ENCODE measurements at places on chromosomes 1 and 21.

GRCh38 chr1:62841587-62842169, 57.7 kb downstream of the ATG4C start:
- DNase-seq: peak; percentile 35

DNA sequence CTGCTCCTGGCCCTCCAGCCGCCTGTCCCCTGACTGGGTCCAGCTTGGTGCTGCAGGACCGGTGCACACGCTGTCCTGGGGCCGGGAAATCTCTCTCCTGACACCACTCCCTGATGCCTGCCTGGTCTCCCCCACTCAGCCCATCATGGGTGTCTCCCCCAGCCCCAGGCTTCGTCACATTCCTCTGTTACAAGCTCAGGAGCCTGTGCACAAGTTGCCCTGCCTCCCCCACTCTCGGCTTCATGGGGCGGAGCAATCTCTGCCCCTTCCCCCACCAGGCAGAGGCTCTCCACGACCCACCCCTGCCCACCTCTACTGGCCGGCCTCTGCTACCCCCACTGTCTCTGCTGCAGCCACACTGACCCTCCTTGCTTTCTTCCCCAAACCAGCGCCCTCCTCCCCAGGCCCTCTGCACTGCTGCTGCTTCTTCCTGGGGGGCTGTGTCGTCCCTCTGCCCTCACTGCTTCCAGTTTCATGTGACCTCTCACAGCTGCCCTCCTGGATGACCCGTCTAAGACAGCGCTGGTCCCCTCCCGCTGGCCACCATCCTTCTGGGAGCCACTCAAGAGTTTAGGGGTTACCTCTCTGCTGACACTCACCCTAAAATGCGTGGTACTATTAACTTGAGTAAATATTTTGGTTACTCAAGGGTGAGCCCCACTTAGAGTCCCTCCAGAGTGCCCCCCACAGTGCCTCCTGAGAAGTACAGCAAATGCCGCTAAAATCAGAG, 5.7 kb upstream of the RIPK4 start:
- DNase-seq: no peak

DNA sequence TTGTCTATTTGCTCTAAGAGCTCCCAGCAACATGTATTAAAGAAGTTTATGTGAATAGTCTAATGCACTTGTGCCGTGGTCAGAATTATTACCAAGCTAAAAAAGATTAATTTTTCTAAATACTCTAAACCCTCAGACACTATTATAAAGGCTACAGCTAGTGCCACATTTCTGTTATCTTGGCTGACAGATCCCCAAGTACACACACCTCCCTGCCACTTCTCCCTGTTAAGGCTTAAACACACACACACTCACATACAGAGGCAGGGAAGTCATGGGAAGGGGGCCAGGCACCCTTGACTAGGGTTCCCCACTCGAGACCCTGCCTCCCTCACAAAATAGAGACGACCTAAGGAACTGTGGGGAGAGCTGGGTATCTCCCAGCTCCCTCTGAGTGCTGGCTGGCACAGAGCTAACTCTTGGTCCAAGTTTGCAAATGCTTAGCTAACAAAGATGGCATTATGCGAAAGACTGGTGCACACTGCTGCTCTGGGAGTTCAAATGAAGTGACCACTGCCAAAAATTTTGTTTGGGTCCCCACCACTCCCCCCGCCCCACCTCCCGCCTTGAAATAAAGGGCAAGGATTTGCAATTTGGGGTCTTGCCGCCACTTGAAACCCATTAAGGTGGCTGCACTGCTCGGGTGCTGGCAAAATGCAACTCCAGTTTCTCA, 9.8 kb downstream of the SSBP3 start:
- no peak for DNase-seq

- no peak for DNase-seq
Measured at GRCh38 chr1:74777525-74777924, 44.6 kb downstream of the TYW3 start.

DNA sequence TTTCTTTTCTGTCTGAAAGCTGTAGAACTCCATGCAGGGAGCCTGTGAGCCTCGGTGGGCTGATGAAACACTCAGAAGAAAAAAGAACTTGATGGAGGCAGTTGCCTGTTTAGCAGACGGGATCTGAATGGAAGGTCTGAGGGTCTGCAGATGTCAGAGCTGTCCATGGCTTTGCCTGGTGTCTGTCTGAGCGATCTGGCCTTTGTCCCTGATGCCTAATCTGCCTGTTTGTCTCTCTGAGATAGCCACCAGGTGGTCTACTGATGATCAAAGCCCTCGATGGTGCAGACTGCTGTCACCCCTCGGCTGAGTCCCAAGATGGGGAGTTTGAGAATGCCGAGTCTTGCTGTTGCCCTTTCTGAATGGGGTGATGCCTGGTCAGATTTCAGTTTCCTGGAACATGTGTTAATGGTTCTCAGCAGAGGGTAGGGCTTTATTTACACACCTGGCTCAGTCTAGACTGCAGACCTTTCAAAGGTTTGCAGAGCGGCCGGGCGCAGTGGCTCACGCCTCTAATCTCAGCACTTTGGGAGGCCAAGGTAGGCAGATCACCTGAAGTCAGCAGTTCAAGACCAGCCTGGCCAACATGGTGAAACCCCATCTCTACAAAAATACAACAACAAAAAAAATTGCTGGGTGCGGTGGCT, 90.4 kb downstream of the KIF26B start:
- DNase-seq: no peak

DNA sequence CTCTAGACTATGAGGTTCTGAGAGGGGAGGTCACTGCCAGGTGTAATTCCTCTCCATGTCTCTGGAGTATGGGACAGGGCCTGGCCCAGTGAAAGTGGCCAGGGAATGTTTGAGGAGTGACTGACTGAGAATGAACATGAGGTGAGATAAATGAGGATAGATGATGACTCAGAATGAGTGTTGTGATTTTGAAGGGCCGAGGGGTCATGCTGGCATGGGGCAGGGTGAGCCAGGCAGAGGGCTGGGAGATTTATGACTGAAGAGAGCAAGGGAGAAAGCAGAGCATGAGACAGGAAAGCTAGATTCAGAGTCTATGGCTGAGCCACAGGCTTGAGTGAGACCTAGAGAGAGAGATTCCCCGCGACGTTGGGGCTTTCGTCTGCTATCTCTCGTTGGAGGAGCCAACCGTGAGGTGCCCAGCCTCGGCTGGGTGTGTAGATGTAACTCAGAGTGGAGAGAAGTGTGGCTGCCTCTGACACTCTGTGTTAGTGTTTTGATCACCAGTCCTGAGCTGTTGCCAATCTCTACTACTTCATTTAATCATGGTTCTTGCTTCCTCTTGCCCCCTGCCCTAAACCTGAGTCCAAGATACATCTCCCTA, 50.1 kb downstream of the FOXD2 start:
- DNase-seq: no peak

GRCh38 chr1:213376862-213377372, 325.9 kb downstream of the RPS6KC1 start:
- DNase-seq: no peak

DNA sequence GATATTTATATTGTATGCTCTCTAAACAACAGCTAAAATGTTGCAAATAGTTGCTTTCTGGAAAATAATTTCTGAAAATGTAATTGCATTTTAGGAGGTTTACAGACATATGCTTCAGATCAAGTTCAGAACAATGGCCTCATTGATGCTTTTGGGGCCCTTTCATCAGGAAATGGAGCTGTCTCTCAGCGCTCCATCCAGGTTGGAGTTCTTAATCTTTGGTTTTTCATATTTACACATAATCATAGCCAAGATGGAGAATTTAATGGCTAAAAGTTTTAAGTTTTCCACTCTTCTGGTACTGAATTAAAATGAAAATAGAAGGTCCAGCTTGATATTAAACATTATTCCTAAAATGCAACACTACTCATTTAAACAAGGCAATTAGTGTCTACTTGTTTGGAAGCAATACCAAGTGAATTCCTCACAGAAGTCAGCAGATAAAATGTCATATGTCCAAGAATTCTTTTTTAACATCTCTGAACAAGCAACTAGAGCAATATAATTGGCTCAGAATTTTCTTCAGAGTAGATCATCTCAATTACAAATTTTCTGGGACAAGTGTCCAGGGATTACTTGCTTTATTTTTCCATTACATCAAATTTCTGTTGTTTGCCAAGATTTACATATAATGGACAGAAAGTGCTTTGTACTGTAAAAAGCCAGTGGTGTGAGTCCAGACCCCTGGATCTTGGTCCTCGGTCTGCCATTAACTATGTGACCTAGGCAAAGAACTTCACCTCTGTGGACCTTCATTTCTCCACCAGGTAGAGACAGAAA, 22.6 kb downstream of the CLCA1 start:
- DNase-seq: no peak
